ENCODE measurements at places on chromosomes 5 and 9.
A peak's percentile ranks its signal among the peaks of the same experiment; 100 is the strongest.

DNA sequence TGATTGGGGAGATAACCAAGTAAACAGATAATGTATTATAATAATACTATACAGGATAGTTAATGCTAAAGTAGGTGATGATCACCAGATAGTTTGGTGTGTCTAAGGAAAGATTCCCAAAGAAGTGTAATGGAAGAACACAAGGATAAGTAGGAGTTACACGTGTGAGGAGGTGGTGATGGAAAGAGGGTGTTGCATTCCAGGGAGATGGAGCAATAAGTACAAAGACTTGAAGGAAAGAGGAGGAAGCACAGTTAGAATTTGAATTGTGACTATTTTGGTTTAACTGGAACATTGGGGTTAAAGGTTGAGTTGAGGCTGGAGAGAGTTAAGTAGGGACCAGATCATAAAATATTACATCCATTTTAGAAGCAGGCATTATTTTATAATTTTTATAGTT lies 76.9 kb downstream of the IPO11 start:
- DNase-seq = no peak

DNA sequence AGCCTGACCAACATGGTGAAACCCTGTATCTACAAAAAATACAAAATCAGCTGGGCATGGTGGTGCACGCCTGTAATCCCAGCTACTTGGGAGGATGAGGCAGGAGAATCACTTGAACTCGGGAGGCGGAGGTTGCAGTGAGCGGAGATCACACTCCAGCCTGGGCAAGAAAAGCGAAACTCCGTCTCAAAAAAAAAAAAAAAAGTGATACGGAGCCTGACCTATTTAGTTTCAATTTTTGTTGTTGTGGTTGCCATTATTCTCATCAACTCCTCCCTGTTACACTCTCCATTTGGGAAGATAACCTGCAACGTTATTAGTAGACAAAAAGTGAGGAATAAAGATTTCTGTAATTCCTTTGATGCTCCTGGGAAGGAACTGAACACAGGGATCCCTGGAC lies 1.3 kb downstream of the STOM start:
- peak; percentile 9 for DNase-seq

DNA sequence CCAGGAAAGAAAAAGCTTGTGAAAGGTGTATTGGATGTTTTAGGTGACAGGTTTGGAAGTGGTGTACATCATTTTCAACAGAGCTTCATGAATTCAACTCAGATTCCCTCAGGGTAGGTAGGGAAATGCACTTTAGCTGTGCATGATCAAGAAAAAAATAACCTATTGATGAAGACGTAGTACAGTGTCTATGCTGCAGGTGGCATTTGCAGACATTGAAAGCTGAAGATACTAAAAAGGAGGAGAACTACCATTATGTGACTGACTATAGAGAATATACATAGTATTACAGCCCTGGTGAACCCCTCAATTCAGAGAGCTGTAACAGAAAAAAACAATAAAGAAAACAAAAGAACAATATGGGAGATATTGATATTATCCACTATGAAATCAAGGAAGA lies 2344.7 kb upstream of the ACO1 start:
- DNase-seq = no peak

- DNase-seq = no peak
These were observed 16.2 kb upstream of the CPLX2 start for GRCh38 chr5:175855041-175855720.

DNA sequence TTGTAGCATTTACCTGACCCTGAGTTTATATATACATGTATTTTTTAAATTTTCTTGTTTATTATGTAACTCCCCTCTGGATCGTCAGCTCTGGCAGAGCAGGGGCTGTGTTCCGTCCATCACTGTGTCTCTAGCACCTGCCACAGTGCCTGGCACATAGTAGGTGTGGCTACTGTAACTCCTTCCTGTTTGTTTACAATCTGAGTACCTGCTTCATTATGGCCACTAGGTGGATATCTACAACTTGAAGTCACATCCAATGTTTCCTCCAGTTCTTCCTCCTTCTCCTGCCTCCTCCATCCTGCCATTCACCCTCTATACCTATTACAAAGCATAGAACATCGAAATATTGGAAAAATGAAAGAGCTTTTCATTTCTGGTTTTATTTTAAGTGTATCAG lies 14.2 kb upstream of the PPP1R2B start:
- no peak for DNase-seq
